Right cardiac atrium (tissue), 5 donors: ENCODE measurements at places on chromosomes 6 and 20. TPM values are rescaled to one million over a fixed set of nuclear protein-coding genes. Genes with fewer than 3 reads are reported as not detected.

- DNase-seq, result no peak
Observed at GRCh38 chr6:15430931-15431405, 185.1 kb downstream of the JARID2 start.

DNA sequence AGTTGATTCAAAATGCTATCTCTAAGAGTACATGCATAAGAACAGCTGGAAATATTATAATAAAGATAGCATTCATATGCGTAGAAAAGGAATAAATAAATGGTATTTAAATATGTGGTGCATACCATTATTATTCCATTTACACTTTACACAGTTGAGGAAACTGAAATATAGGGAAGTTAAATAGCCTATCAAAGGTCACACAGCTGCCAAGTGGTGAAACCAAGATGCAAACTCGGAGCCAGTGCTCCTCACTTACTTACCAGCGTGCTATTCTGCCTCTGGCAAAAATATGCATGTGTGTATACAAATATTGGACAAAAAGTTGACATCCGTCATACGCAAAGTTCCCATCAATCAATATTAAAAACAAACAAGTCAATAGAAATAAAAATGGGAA is 22.3 kb upstream of the ANKEF1 start:
- DNase-seq, result no peak

BPIFB2 gene
- total RNA-seq, result not detected

GRCh38 chr20:63529861-63530787 is 7.1 kb downstream of the PTK6 start:
- peak; percentile 14 for DNase-seq

GRCh38 chr6:34195726-34196115 is 41.0 kb upstream of the HMGA1 start:
- peak; percentile 57 for DNase-seq

DNA sequence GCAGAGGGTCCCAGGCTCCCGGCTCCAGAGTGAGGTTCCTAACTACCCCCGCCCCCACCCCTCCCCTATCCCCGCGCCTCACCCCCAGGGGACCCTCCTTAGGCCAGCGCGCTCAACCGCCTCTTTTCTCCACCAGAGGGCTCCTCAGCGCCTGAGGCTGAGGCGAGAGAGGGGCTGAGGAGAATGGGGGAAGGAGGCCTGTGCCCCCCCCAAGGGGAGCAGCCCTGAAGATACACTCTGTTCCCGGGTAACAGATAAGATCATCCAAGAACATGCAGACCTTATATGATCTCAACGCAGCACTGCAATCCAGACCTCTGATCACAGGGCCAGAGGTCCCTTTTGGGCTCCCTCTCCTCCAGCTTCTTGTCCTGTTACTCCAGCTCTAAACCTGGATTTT is 43.3 kb upstream of the MRPS10 start:
- DNase-seq, result peak; percentile 62
